ENCODE measurements at places on chromosomes 3 and 15.

GRCh38 chr3:71244153-71244825 is 339.2 kb downstream of the FOXP1 start:
- DNase-seq = no peak

GRCh38 chr3:115947325-115947724 is 324.0 kb downstream of the GAP43 start:
- no peak for DNase-seq

- DNase-seq = no peak
Observed at GRCh38 chr15:64068133-64068532, 21.8 kb upstream of the DAPK2 start.

DNA sequence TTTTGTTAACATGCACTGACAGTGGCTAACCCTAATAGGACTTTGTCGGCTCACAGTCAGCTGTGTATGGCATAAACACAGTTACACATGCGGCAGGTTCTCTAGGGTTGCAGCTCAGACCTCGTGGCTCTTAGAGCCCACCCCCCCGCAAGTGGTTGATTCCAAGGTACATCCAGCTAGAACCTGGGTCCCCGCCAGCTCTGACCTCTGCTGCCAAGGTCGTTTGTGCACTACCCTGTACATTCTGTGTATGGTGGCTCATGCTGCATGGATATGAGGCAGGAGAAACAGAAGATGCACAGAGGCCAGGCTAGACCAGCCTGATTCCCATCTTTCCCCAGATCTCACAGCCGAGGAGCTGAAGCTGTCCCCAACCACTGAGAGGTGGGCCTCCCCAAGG is 25.9 kb downstream of the PRR20G start:
- peak; percentile 22 for DNase-seq

- no peak for DNase-seq
Observed at GRCh38 chr3:41523897-41524296, 324.6 kb downstream of the CTNNB1 start.

GRCh38 chr15:67329984-67330733 is 75.6 kb downstream of the IQCH start:
- no peak for DNase-seq

GRCh38 chr3:64133272-64133671 is 92.0 kb downstream of the PRICKLE2 start:
- DNase-seq = no peak

DNA sequence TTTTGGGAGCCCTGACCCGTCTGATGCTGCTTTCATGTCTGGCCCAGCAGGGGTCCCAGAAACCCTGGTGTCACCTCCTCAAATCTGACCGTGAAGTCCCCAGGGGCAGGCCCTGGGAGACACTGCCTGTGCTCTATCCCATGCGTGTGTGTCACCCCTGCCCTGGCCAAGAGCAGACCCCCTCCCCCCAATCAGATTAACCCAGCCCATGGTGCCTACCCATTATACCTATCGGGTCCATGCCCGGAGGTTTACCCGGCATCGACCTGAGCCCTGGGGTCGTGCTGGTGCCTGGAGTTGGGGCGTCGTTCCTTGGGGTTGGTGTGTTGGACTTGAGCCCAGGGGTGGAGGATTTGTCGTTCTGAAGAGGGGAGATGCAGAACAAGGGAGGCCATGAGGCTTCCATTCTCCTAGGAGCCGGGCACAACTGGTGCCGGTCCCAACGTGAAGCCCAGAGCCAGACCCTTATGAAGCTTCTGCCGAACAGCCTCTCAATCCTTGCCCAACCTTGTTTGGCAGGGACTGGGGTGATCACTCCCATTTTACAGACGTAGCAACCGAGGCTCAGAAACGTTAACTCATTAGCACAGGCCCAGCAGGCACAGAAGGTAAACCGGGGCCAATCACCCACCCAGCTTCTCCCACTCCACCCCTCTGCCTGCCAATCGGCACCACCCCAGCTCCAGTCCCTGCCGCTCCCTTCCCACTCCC is 39.6 kb downstream of the TLE3 start:
- DNase-seq = no peak

- no peak for DNase-seq
Observed at GRCh38 chr3:105013657-105014056, 353.1 kb upstream of the ALCAM start.

DNA sequence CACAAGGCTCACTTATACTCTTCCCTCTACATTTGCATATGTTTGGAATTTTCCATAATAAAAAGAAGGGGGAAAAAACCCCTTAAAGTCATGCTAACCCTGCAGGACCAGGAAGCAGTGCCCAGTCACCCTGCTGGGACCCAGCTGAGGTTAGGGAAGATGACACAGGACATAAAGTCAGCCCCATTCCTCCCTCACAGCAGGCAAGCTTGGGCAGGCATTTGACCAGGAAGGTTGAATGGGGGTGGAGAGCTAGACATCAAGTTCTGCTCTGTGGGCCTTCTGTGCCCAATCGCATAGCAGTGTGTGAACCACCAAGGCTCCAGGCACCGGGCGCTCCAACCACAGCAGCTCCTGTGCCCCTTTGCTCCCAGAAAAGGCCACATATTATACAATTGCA is 7.1 kb upstream of the HDAC11 start:
- DNase-seq = no peak

DNA sequence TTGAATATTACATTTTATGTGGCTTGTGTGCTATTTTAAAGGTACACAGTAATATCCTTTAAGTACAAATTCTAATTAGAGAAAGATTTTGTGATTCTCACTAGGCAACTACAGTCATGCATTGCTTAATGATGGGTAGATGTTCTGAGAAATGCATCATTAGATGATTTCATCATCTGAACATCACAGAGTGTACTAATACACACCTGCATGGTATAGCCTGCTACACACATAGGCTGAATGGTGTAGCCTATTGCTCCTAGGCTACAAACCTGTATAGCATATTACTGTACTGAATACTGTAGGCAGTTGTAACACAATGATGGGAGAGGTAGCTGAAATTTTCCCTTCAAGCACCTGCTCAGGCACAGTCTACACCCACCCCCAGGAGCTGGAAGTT is 217.4 kb upstream of the EOMES start:
- no peak for DNase-seq

DNA sequence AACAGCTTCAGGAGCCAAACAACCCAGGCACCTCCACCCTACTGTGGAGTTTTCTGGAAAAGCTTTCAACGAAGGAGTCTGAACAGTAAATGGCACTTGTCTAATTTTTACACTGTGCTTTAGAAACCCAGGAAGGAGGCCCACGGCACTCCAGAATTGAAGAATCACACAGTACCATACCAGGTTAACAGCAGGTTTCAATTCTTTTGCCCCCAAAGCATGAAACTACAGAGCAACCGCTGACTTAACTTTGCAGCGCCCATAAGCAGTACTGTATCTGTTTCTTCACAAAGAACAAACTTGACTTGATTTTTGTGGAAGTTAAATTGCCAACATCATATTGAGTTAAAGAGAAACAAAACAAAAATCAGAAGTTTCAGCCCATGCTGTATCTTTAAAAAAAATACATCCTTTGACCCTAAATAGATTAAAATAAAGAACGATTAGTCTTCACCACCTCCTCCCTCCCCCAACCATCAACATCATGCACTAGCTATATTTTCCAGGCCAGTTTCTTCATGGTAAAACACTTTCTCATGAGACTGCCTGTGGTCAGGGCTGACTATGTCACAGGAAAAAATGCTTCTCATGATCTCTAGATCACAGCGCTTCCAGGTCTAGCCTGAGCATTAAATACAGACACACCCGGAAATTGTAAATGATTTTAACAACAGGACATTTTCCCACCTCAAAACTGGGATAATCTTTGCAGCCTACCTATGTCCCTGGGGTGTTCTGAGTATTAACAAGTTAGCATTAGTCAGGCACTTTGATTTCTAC is 456.3 kb downstream of the FOXP1 start:
- DNase-seq = no peak

DNA sequence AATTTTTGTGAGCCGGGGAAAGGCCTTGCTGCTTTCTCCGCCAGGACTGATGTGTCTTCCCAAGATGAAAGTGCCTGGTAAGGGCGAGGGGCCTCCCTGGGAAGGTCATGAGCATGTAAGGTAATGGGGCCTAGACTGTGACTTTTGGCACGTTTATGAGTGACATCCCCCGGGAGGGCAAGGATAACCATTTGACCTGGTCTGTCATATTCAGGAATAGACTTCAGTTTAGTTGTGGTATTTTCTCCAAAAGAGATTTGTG is 631 bp upstream of the CNBP start:
- DNase-seq = no peak

DNA sequence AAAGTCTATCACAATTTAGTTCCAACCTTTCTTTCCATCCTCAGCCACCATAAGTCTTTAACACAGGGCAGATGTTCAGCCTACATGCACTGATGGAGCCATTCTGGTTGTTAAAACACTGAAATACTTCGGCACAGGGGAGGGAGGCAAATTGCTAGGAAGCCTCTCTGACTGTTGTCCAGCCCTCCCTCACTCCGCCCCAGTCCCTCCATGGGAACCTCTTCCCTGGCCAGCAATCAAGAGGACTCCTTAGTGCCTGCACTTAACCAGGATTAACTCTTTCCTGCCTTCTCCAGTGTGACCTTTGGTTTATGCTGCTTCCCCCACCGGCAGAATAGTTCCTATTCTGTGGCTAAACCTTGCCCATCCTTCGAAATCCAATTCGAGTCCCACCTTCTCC is 47.0 kb upstream of the USP3 start:
- DNase-seq = no peak

- DNase-seq = no peak
Observed at GRCh38 chr15:72141171-72142084, 23.2 kb downstream of the SENP8 start.

- DNase-seq = no peak
Observed at GRCh38 chr3:122646146-122646988, 34.3 kb upstream of the PARP14 start.

DNA sequence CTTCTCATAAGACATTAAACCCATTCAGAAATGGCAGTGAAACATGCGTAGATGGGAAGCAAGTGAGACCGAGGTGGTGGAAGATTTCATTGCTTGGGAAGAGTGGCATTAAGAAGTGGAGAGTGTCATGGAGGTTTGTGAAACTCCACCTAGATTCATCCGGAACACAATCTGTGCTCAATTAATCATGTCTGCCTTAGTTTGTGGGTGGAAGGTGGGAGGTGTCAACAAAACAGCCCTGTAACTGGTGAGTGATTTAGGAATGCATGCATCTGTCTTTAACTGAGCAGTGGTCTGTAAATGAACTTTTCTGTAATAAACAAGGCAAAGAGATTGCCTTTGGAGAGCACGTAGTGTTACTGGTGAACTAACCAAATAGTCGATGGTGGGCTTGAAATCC is 113.7 kb downstream of the WNT5A start:
- no peak for DNase-seq

- DNase-seq = no peak
Observed at GRCh38 chr15:78991476-78991875, 46.6 kb upstream of the CTSH start.

DNA sequence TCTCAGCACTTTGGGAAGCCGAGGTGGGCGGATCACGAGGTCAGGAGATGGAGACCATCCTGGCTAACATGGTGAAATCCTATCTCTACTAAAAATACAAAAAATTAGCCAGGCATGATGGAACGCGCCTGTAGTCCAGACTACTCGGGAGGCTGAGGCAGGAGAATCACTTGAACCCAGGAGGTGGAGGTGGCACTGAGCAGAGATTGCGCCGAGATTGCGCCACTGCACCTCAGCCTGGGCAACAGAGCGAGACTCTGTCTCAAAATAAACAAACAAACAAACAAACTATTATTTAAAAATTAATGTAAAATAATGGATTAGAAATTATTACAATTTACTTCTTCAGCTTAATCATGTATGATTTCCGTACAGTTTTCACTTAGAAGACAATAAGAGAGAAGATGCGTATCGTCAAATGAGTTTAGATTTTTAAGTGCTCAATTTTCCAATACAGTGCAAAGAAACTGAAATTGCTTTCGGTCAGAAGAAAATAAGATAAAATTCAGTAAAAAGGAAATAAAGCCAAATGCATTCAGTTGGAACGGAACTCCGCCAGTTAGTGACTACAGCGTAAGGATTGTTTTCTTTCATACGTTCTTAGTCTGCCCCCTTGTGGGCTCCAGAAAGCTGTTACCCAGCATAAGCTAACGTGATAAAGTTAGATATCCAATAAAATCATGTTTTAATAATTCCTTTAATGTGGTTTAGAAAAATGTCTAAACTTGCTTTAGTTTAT is 24.8 kb downstream of the AADAC start:
- no peak for DNase-seq

GRCh38 chr15:56667517-56667916 is 65.8 kb downstream of the ZNF280D start:
- DNase-seq = no peak

DNA sequence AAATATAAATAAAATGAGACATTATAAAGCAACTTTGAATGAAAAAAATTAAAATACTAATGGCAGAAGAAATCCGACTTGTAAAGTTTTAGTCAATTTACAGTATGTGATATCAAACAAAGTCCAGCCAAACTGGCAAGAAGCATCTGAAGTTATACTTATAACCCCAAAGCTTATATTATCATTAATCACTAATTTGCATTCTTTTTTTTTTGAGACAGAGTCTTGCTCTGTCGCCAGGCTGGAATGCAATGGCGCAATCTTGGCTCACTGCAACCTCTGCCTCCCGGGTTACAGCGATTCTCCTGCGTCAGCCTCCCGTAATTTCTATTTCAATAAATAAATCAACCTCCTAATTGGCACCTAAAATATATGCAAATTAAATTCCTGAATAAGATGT is 80.1 kb downstream of the AQR start:
- DNase-seq = no peak

- DNase-seq = no peak
Observed at GRCh38 chr3:120448756-120449155, 2.0 kb downstream of the FSTL1 start.

GRCh38 chr15:40118473-40118872 is 9.8 kb upstream of the BMF start:
- no peak for DNase-seq

DNA sequence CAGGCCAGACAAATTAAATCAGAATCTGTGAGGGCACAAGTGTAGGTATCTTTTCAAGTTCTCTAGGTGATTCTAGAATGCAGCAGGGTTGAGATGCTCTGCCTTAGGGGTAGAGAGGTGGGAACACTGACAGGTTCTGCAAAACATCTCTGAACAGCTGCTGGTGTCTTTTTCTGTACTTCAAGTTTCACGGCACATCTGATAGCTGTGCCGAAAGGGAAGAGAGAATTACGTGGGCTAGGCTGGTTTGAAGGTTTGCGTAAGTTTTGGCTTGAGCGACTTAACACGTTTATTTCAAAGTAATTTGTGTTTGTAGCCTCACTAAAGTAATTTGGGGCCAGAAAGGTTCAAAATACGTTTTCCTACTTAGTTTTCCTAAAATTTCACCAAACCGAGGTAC is 22.5 kb downstream of the PXK start:
- DNase-seq = no peak

- DNase-seq = no peak
Observed at GRCh38 chr3:97970156-97970555, 2.1 kb downstream of the RIOX2 start.

- DNase-seq = peak; percentile 88
Observed at GRCh38 chr15:73908030-73908821, 18.0 kb upstream of the LOXL1 start.

DNA sequence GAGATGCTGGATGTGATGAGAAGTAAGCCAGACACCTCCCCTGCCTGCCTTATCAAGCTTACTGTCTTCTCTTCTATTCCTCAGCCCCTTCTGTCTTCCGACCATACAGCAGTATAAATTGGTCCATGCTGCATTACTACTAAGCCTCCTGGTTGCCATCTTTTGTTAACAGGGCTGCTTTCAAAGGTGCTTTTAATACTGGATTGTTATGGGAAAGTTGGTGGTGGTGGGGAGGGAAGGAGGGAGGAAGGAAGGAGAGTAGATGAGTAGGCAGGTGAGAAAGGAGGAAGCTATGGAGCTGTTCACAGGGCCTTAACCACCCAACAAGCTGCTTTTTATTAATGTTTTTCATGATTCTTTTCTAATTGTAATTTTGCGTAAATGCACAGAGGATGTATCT is 114.9 kb downstream of the SLC25A26 start:
- no peak for DNase-seq
